Activated CD4-positive, alpha-beta T cell treated with anti-CD3 and anti-CD28 coated beads, Interleukin-2, amount 50 U/mL, for 1 hour (primary cell): ENCODE measurements at places on chromosomes 1 and 21.

GRCh38 chr1:67880056-67880601 lies 46.9 kb upstream of the GNG12 start:
- DNase-seq, result no peak

- DNase-seq, result no peak
These were observed 8.0 kb downstream of the JMJD4 start for GRCh38 chr1:227726924-227727599.

- no peak for DNase-seq
These were observed 2.1 kb upstream of the PLA2G2E start for GRCh38 chr1:19925342-19926070.

GRCh38 chr21:45736042-45736689 lies 92.6 kb downstream of the PCBP3 start:
- DNase-seq, result no peak

- no peak for DNase-seq
These were observed 37.4 kb downstream of the PRDM2 start for GRCh38 chr1:13737398-13737797.
